Breast epithelium (tissue), 4 donors: ENCODE measurements at places on chromosomes 13 and 19. TPM values are rescaled to one million over a fixed set of nuclear protein-coding genes. Genes with fewer than 3 reads are reported as not detected.
A peak's percentile ranks its signal among the peaks of the same experiment; 100 is the strongest.

DNA sequence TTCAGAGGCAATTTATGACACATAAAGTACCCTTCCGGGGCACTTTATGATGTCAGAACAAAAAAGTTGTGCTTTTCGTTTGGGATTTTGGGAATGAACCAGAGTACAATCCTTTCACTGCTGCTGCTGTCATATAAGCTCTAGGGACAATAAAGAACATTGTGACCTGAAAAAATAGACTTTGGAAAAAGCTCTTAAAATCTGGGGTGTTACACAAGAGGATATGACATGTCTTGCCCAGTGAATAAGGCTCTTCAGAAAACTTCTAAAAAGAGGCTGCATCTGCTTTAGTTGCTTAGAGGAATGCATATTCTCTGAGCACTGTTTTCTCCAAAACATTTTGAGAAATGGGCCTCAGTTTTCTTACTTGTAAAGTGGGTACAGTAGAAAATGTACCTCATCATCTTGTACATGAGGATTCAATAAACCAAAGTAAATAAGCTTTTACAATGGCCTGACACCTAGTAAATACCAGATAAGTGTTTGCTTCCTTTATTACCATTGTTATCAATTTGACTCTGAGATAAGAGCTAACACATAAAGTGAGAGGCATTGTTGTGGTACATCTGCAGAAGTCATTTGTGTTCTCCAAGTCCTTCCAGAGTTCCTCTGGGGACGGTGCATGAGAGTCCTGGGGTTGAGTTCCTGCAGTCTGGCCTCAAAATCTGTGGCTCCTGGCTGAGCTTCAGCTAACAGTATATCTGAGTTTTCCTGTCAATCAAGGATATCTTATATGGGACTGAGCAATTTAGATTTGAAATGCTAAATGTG lies 67.4 kb upstream of the EDNRB start:
- H3K36me3 ChIP-seq: no peaks in the 10 kb centered on the region
- H3K4me1 ChIP-seq: no peaks in the 10 kb centered on the region
- H3K4me3 ChIP-seq: no peak overlapping the region
- DNase-seq: no peak

- H3K27me3 ChIP-seq: no peaks in the 10 kb centered on the region
- no peaks in the 10 kb centered on the region for H3K36me3 ChIP-seq
- H3K27ac ChIP-seq: no peak overlapping the region
- no peak overlapping the region for H3K4me3 ChIP-seq
- DNase-seq: no peak
These were observed 19.9 kb downstream of the UHRF1 start for GRCh38 chr19:4929186-4929585.

GRCh38 chr19:4502282-4503131 lies 15.8 kb downstream of the PLIN4 start:
- no peaks in the 10 kb centered on the region for H3K36me3 ChIP-seq
- no peaks in the 10 kb centered on the region for H3K4me1 ChIP-seq
- H3K4me3 ChIP-seq: no peak overlapping the region

GRCh38 chr19:43814663-43815352 lies 12.3 kb upstream of the ZNF283 start:
- no peak overlapping the region for H3K4me3 ChIP-seq
- DNase-seq: no peak
- H3K36me3 ChIP-seq: no peaks in the 10 kb centered on the region

DNA sequence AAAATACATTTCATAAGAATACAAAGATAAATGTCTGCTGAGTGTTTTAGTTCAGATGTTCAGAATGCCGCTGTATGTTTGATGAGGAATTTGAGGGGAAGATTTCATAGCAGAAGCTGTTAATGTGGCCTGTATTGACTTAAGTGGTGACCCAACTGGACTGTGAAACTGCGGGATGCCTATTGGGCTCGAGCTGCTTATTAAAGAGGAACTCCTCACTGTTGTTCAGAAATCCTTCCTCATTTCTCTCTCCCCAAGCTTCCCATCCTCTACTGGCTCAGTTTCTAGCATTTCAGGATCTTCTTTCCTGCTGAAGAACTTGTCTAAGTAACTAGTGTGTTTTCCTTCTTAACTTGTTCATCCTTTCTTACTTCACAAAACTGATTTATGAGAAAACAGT lies 20.4 kb downstream of the DGKH start:
- H3K4me1 ChIP-seq: no peaks in the 10 kb centered on the region
- H3K36me3 ChIP-seq: no peaks in the 10 kb centered on the region
- H3K27ac ChIP-seq: no peak overlapping the region
- no peak for DNase-seq
- H3K4me3 ChIP-seq: no peak overlapping the region
- no peaks in the 10 kb centered on the region for H3K27me3 ChIP-seq

DNA sequence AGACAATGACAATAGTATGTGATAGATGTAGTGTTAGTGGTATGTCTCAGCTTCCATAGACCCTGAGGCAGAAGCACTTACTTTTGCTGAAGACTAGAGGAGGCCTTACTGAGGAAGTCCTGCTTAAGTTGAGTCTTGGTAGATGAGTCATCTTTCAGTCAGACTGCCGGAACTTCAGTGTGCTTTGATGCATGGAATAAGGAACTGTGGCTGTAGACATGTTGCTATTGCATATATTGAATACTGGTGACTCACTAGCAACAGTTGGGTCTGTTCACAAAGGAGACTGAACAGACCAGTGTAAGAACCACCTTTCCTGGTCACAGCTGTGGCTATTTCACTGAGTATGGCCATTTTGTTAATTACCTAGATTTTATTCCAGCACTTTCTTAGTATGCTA lies 1000.6 kb downstream of the OLFM4 start:
- H3K4me1 ChIP-seq: no peaks in the 10 kb centered on the region
- H3K36me3 ChIP-seq: no peaks in the 10 kb centered on the region
- DNase-seq: no peak

GRCh38 chr13:42272115-42272803 lies at the start of gene AKAP11:
TSS of gene AKAP11 (plus strand) at chr13:42272152. CDS start at chr13:42286349, 14,197 bp downstream.
- H3K36me3 ChIP-seq: no peaks in the 10 kb centered on the region
- no peaks in the 10 kb centered on the region for H3K4me1 ChIP-seq
- peak; percentile 26 for DNase-seq
- no peaks in the 10 kb centered on the region for H3K27me3 ChIP-seq
- H3K4me3 ChIP-seq: peak within 1 kb of the TSS; percentile 93

DNA sequence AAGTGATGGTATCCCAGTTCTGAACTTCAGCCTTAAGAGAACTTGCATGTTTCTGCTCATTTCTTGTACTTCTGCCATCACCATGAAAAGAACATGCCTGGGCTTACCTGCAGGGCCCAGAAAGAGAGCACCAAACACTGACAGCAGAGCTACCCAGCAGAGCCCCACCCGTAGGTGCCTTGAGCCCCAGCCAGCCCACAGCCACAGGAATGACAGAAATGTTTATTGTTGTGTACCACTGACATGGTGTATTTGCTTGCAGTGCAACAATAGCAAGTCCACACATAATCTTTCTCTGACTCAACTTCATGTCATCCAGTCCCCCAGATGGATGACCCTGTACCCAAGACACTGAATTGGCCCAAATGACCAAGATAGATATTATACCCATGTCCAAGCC lies 195.2 kb downstream of the TSHZ3 start:
- no peaks in the 10 kb centered on the region for H3K4me1 ChIP-seq
- no peak overlapping the region for H3K27ac ChIP-seq
- H3K27me3 ChIP-seq: no peaks in the 10 kb centered on the region
- H3K36me3 ChIP-seq: no peaks in the 10 kb centered on the region

DNA sequence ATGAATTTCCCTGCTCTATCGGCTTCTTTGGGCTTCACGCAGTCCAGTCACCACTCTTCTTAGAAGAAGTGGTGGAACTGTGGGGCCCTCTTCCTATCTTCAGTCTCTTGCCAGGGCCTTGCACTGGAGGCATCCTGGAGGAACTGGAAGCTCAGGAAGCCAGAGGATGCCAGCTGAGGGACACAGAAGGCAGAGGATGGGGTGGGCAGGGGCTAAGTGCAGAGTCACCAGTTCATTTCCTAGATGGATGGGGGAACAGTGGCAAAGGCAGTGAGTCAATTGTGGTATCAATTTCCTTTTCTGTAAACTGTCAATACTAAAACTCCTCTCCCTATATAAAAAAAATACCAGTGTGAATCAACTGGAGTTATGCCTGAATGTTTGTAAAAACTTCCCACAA lies 419.7 kb downstream of the KLF12 start:
- DNase-seq: no peak
- no peaks in the 10 kb centered on the region for H3K4me1 ChIP-seq
- H3K36me3 ChIP-seq: no peaks in the 10 kb centered on the region

GRCh38 chr13:44734201-44734707 lies 158.1 kb upstream of the TSC22D1 start:
- peak; percentile 87 for DNase-seq
- H3K4me1 ChIP-seq: no peaks in the 10 kb centered on the region
- H3K36me3 ChIP-seq: no peaks in the 10 kb centered on the region
- H3K4me3 ChIP-seq: no peak overlapping the region

GRCh38 chr13:19782049-19782726 lies 557 bp downstream of the PSPC1 start:
- peak overlapping the region; percentile 96 for H3K27ac ChIP-seq
- no peaks in the 10 kb centered on the region for H3K36me3 ChIP-seq
- no peaks in the 10 kb centered on the region for H3K4me1 ChIP-seq
- peak; percentile 67 for DNase-seq

GRCh38 chr13:38950987-38951386 lies 39.6 kb downstream of the STOML3 start:
- H3K36me3 ChIP-seq: no peaks in the 10 kb centered on the region
- H3K27ac ChIP-seq: no peak overlapping the region
- H3K4me1 ChIP-seq: no peaks in the 10 kb centered on the region
- no peaks in the 10 kb centered on the region for H3K27me3 ChIP-seq
- no peak for DNase-seq

DNA sequence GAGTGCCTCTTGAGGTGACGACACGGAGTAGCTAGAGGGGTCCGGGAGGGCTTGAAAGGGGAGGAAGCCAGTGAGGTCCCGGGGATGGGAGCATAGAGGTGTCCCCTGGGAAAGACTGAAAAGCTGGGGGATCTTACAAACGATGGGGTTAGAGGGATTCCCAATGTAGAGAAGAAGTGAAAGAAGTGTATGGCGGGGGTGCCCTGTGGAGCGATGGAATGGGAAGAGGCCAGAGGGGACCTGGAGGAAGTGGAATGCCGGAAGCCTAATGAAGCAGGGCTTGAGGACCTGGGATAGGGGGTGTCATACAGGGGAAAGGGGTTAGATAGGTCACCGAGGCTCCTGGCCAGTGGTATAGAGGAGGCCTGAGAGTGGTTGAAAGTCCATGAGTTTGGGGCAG lies 580 bp downstream of the AP2A1 start:
- no peaks in the 10 kb centered on the region for H3K36me3 ChIP-seq
- H3K4me1 ChIP-seq: peaks cover 6% of the 10 kb centered on the region
- H3K4me3 ChIP-seq: peak overlapping the region; percentile 96
- H3K27ac ChIP-seq: peak overlapping the region; percentile 89
- no peak for DNase-seq

GRCh38 chr13:26618726-26619125 lies 61.2 kb downstream of the WASF3 start:
- no peak overlapping the region for H3K4me3 ChIP-seq
- H3K27ac ChIP-seq: no peak overlapping the region

DNA sequence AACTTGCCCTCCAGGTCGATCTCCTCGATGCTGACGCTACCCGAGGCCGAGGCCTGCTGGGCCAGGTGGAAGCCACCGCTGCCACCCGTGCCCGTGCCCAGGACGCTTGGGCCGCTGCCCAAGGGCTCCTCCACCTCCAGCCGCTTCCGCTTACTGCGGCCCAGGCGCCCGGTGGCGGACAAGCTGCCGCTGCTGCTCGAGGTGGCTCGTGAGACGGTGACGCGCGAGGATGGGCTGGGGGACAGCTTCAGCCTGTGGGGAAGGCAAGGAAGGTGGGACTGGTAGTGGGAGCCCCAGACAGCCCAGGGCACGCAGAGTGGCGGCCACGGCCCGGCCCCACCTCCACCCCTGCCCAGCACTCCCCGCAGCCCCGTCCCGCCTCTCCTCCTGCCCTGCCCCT lies 6.5 kb upstream of the TIMM13 start:
- no peaks in the 10 kb centered on the region for H3K36me3 ChIP-seq
- H3K4me1 ChIP-seq: no peaks in the 10 kb centered on the region
- H3K4me3 ChIP-seq: no peak overlapping the region

The ONECUT3 gene
- total RNA-seq: not detected

The KIR2DL3 gene
- total RNA-seq: not detected

The CDX2 gene
- 0.33 TPM for total RNA-seq

The DIRAS1 gene
- total RNA-seq: 3.6 TPM

The CRLF1 gene
- 21.0 TPM for total RNA-seq

The CCDC97 gene
- 15.7 TPM for total RNA-seq

The KLK8 gene
- total RNA-seq: 13.4 TPM

The ANGPTL8 gene
- 17.9 TPM for total RNA-seq

The IGFL1 gene
- total RNA-seq: not detected

The IFNL1 gene
- not detected for total RNA-seq

The ABHD17A gene
- 81.3 TPM for total RNA-seq

The UBE2L5 gene
- total RNA-seq: 1.3 TPM

The CEACAM6 gene
- 6.9 TPM for total RNA-seq
